Naive thymus-derived CD8-positive, alpha-beta T cell (primary cell): ENCODE measurements at places on chromosomes 4 and X.
A peak's percentile ranks its signal among the peaks of the same experiment; 100 is the strongest.

GRCh38 chr4:24794051-24794450 lies 1.3 kb upstream of the SOD3 start:
- no peak for DNase-seq
- H3K4me3 ChIP-seq = no peak overlapping the region
- no peaks in the 10 kb centered on the region for H3K36me3 ChIP-seq
- H3K4me1 ChIP-seq = peaks cover 2% of the 10 kb centered on the region

DNA sequence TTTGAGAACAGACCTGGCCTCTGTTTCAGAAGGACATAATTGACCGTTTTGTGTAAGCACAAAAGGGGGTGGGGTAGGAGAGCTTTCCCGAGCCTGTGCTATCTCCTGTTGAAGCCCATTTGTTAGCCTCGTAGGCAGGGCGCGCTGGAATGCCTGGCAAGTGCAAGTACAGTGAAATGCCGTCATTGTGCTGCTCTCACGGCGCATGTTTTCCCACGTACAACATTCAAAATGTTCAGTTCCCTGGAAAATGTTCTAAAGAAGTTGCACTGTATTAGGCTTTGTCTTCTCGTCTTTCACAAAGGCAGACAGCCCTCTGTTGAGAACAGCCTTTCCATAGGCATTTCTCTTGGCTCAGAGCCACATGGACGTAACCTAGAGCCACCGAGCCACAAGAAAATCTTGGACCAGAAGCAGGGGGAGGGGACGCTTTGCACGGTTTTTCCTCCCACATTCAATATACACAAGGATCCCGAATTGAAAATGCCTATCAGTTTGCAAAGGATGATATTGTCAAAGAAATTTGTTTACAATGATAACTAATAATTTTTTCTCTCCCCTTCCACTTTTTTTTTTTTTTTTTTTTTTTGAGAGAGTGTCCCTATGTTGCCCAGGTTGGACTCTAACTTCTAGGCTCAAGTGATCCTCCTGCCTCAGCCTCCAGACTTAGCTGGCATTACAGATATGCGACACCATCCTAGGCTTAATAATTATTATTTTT lies 54.6 kb upstream of the RAPGEF2 start:
- DNase-seq = no peak
- peaks cover 4% of the 10 kb centered on the region for H3K27me3 ChIP-seq
- H3K4me1 ChIP-seq = no peaks in the 10 kb centered on the region
- H3K27ac ChIP-seq = no peak overlapping the region
- no peaks in the 10 kb centered on the region for H3K36me3 ChIP-seq

DNA sequence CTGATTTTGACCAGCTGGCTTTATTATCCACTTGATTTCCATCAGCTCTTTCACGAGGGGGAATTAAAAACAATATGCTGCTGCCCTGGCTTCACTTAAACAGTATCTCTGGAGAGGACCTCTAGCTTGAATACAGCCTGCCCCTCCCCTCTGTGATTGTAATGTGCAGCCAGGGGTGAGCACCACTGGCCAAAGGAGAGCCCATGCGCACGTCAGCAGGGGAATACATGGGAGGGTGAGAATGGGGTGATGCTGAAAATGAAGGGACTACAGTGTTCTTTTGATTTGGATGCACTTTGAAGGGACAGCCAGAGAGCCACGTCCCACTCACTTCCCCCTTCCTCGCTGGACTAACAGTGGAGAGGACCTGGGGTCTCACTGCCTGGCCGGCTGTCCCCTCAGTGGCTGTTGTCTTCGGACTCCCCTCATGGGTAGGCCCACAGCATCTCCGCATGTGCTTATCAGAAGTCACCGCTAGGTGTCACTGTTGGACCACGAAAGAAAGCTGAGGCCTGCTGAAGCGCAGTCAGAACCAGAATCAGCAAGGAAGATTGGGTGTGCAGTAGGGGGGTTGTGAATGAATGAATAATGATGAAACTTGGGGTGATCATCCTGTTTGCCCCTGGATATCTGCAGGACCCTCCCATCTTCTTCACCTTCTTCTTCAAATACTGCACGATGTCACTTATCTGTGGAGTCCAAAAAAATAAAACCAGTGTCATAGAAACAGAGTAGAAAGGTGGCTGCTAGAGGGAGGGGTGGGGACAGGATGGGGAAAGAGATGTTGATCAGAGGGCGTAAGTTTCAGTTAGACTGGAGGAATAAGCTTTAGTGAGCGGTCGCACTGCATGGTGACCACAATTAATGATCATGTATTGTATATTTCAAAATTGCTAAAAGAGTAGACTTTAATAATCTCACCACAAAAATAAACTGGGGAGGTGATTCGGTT lies 32.8 kb downstream of the CLCN4 start:
- H3K36me3 ChIP-seq = no peaks in the 10 kb centered on the region
- H3K27ac ChIP-seq = no peak overlapping the region
- H3K4me1 ChIP-seq = peaks cover 3% of the 10 kb centered on the region
- DNase-seq = peak; percentile 79
- H3K4me3 ChIP-seq = no peak overlapping the region

GRCh38 chrX:54495814-54496516 lies at the start of gene FGD1:
Gene FGD1, minus strand, starts transcription at chrX:54496234. Its CDS starts 802 bp downstream, at chrX:54495432.
- no peaks in the 10 kb centered on the region for H3K36me3 ChIP-seq
- no peak within 1 kb of the TSS for H3K27ac ChIP-seq
- peak; percentile 19 for DNase-seq
- H3K4me3 ChIP-seq = peak within 1 kb of the TSS; percentile 60

- no peak overlapping the region for H3K4me3 ChIP-seq
- H3K27me3 ChIP-seq = no peaks in the 10 kb centered on the region
- DNase-seq = no peak
These were observed 495.4 kb downstream of the PACRGL start for GRCh38 chr4:21195682-21196081.

DNA sequence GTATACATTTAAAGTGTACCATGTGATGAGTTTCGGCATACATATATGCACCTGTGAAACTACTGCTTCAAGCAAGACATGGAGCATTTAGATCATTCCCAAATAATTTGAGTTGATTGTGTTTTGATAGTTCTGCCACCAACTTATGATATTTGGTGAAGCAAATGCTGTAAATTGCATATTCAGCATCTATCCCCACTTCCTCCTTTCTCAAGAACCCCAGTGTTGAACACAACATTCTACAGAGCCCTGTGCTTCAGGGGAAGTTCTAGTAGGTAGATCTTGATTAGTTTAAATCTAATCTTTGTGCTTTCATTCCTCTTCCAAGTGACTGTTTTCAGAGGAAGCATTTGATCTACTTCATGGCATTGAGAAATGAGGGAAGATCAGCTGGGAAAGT lies 5.4 kb upstream of the SHROOM3 start:
- no peak overlapping the region for H3K4me3 ChIP-seq
- no peak for DNase-seq
- H3K36me3 ChIP-seq = no peaks in the 10 kb centered on the region
- peaks cover 7% of the 10 kb centered on the region for H3K27me3 ChIP-seq
- H3K27ac ChIP-seq = no peak overlapping the region
- no peaks in the 10 kb centered on the region for H3K4me1 ChIP-seq

GRCh38 chrX:114065577-114066223 lies 518.2 kb upstream of the HTR2C start:
- no peak overlapping the region for H3K4me3 ChIP-seq
- H3K27ac ChIP-seq = no peak overlapping the region
- H3K4me1 ChIP-seq = no peaks in the 10 kb centered on the region
- no peak for DNase-seq
- H3K36me3 ChIP-seq = no peaks in the 10 kb centered on the region
- no peaks in the 10 kb centered on the region for H3K27me3 ChIP-seq

GRCh38 chr4:74291471-74291870 lies 16.8 kb upstream of the EPGN start:
- H3K4me1 ChIP-seq = no peaks in the 10 kb centered on the region
- no peak for DNase-seq
- no peaks in the 10 kb centered on the region for H3K27me3 ChIP-seq
- no peak overlapping the region for H3K4me3 ChIP-seq
- no peaks in the 10 kb centered on the region for H3K36me3 ChIP-seq

- H3K4me3 ChIP-seq = no peak overlapping the region
- no peak for DNase-seq
- no peaks in the 10 kb centered on the region for H3K4me1 ChIP-seq
- no peak overlapping the region for H3K27ac ChIP-seq
- H3K36me3 ChIP-seq = no peaks in the 10 kb centered on the region
- peaks cover 2% of the 10 kb centered on the region for H3K27me3 ChIP-seq
These were observed 80.2 kb downstream of the CRMP1 start for GRCh38 chr4:5812506-5813229.

GRCh38 chr4:84841435-84841834 lies 125.1 kb downstream of the WDFY3 start:
- no peak overlapping the region for H3K4me3 ChIP-seq
- DNase-seq = no peak
- H3K4me1 ChIP-seq = no peaks in the 10 kb centered on the region

- H3K27ac ChIP-seq = no peak overlapping the region
- H3K4me3 ChIP-seq = no peak overlapping the region
These were observed 198.9 kb downstream of the ANK2 start for GRCh38 chr4:113248320-113248719.

- H3K4me1 ChIP-seq = peaks cover 4% of the 10 kb centered on the region
- H3K36me3 ChIP-seq = no peaks in the 10 kb centered on the region
- no peak overlapping the region for H3K4me3 ChIP-seq
- no peak for DNase-seq
These were observed 9.3 kb upstream of the SEC24B start for GRCh38 chr4:109424093-109424841.

GRCh38 chr4:76614589-76614988 lies 179.6 kb downstream of the SHROOM3 start:
- DNase-seq = no peak
- H3K36me3 ChIP-seq = no peaks in the 10 kb centered on the region
- no peak overlapping the region for H3K27ac ChIP-seq
- no peaks in the 10 kb centered on the region for H3K4me1 ChIP-seq
- H3K27me3 ChIP-seq = peaks cover 9% of the 10 kb centered on the region

DNA sequence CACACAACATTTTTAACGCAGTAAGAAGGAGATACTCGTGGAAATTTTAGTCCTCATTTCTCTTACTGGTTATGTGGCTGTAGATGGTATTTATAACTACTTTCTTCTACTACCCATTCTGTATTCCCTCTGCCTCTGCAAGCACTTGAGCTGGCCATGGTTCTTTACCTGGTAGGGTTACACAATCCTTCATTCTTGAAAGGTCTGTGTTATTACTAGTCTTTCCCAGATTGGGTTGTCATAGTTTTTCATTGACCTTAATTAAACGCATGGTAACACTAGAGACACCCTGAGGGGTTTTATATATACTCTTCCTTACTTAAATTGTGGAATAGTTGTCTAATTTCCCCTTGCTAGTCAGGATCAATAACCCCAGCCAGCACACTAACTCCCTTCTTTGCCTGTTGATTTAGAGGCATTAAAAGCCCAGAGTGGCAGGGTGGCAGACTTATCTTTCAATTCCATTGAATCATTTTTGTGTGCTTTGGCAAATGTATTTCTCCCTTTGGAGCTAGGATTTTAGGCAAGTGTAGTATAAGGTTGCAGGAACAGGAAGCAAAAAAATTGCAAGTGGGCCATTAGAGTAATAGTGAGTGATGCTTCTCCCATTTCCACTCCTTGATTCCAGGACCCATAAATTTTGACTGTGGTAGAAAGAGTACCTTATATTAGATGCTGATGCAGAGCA lies 113.6 kb upstream of the EMCN start:
- no peaks in the 10 kb centered on the region for H3K4me1 ChIP-seq
- no peak overlapping the region for H3K27ac ChIP-seq

DNA sequence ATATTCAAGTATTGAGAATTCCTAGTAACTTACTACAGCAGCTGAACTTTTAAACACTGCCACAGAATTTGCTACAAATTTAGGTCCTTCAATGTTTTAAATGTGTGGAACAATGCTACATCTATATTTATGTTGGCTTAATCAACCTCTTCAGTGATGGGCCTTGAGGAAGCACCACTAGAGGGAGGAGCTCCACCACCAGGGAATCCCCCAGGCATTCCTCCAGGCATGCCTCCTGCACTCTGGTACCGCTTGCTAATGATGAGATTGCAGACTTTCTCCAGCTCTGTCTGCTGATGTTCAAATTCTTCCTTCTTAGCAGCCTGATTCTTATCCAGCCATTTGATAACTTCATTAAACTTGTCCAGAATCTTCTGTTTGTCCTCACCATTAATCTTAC lies 190.8 kb downstream of the HTR2C start:
- no peaks in the 10 kb centered on the region for H3K4me1 ChIP-seq
- no peak for DNase-seq
- H3K27me3 ChIP-seq = no peaks in the 10 kb centered on the region
- no peak overlapping the region for H3K27ac ChIP-seq

GRCh38 chrX:53324803-53325202 lies 43.4 kb upstream of the IQSEC2 start:
- H3K4me1 ChIP-seq = peaks cover 11% of the 10 kb centered on the region
- no peak overlapping the region for H3K27ac ChIP-seq
- no peak for DNase-seq
- peaks cover 28% of the 10 kb centered on the region for H3K27me3 ChIP-seq
- no peak overlapping the region for H3K4me3 ChIP-seq
- no peaks in the 10 kb centered on the region for H3K36me3 ChIP-seq

DNA sequence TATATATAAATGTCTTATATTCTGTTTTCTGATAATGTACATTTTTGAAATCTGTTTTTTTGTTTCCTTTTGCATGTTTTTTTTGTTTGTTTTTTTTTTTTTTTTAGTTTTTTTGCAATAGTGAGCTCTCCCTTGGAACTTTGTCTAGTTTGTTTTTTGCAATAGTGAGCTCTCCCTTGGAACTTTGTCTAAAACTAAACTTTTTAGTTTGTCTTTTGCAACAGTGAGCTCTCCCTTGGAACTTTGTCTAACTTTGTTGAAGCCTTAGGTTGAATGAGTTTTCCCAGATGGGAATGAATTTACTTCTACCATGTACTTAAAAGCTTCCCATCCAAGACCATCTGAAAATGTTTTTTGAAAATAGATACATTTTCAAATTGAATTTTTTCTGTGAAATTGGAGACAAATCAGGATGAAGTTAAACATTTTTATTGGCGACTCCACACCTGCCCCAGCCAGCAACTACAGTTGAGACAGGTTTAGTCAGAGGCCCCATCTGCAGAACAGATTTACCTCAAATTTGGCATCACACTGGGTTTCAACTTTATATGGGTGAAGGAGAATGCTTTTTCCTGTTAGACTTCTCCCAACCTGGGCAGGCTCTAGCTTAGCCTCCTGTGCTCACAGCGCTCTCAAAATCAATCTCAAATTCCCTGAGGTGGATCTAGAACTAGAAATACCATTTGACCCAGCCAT lies 16.0 kb downstream of the SLC9B2 start:
- DNase-seq = no peak
- no peak overlapping the region for H3K4me3 ChIP-seq
- no peaks in the 10 kb centered on the region for H3K27me3 ChIP-seq

GRCh38 chrX:46198858-46199257 lies 346.4 kb downstream of the ZNF674 start:
- DNase-seq = no peak
- no peak overlapping the region for H3K4me3 ChIP-seq
- H3K4me1 ChIP-seq = peaks cover 4% of the 10 kb centered on the region
- no peak overlapping the region for H3K27ac ChIP-seq
- H3K27me3 ChIP-seq = peaks cover 3% of the 10 kb centered on the region

- H3K36me3 ChIP-seq = peaks cover 52% of the 10 kb centered on the region
- no peaks in the 10 kb centered on the region for H3K4me1 ChIP-seq
- no peak overlapping the region for H3K4me3 ChIP-seq
- DNase-seq = no peak
These were observed 44.3 kb downstream of the NELFA start for GRCh38 chr4:1964443-1964842.
